ENCODE measurements at places on chromosomes 2 and 18. TPM values are rescaled to one million over a fixed set of nuclear protein-coding genes. Genes with fewer than 3 reads are reported as not detected.

Gene CELF4
- not detected for total RNA-seq

Gene DPYSL5
- total RNA-seq, result not detected

Gene NEB
- total RNA-seq, result 0.14 TPM

Gene CFC1
- total RNA-seq, result not detected

Gene TXNDC9
- total RNA-seq, result 64.3 TPM

Gene MOGAT1
- not detected for total RNA-seq

Gene CRYGD
- total RNA-seq, result not detected

Gene UPP2
- total RNA-seq, result not detected

Measured in mammary epithelial cell (primary cell).